IPS DF 6.9 (cell line): ENCODE measurements at places on chromosomes 5 and 9.

GRCh38 chr9:99726758-99727157 is 94.9 kb upstream of the NR4A3 start:
- no peak for DNase-seq
- H3K36me3 ChIP-seq, result no peaks in the 10 kb centered on the region
- H3K4me3 ChIP-seq, result no peak overlapping the region
- H3K27me3 ChIP-seq, result no peaks in the 10 kb centered on the region
- H3K4me1 ChIP-seq, result peaks cover 4% of the 10 kb centered on the region; the same call in 1 of the 2 replicates
- H3K27ac ChIP-seq, result no peak overlapping the region

- H3K36me3 ChIP-seq, result no peaks in the 10 kb centered on the region
- no peak for DNase-seq
- H3K4me1 ChIP-seq, result no peaks in the 10 kb centered on the region
Measured at GRCh38 chr9:30972654-30973053, 1411.8 kb upstream of the ACO1 start.

DNA sequence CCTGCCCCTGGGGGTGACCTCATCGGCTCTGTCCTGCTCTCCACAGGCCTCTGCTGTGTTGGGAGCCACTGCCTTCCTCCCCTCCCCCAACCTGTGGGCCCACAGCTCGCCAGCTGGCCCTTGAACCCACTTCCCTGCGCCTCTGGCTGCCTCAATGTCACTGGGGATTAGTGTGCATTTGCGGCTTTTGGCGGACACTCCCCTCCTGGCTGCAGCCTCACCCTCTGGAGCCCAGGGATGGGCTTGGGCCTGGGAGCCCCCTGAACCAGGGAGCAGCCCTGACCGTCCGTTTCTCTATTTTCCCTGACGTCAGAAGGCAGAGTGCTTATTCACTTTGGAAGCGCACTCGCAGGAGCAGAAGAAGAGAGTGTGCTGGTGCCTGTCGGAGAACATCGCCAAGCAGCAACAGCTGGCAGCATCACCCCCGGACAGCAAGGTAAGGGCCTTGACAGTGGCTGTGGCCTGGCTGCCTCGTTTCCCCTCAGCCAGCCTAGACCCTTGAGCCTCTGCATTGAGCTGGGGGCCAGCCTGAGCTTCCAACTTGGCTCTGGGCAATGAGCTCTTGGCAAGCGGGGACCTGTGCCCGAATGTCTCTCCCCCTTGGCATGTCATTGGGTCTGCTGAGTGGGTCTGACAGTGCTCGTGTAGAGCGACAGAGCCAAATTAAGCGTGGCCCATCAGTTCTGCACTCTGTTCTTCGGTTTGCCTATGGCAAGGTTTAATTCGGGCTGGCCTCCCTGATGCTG is 73.1 kb downstream of the RGS3 start:
- H3K27ac ChIP-seq, result no peak overlapping the region
- H3K4me3 ChIP-seq, result no peak overlapping the region
- DNase-seq, result no peak
- peaks cover 2% of the 10 kb centered on the region; the same call in 1 of the 2 replicates for H3K4me1 ChIP-seq
- no peaks in the 10 kb centered on the region for H3K36me3 ChIP-seq

DNA sequence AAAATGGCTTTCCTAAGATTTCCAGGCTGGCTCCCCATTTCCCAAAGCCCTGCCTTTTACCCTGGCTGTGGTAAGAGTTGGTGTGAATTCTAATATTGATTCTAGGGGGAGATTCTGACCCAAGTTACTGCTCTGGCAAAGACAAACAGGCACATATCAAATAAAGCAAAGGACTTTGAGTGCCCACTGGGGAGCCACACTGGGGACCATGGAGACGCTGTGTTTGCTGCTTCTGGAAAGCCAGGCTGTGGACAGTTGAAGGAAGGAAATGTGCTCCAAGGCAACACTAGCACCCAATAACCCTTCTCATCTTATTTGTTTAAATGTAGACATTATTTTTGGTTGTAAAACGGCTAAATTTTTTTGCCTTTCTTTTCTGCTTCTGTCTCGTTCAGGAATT is 78.7 kb downstream of the SNCAIP start:
- H3K27ac ChIP-seq, result no peak overlapping the region
- no peaks in the 10 kb centered on the region for H3K36me3 ChIP-seq
- no peaks in the 10 kb centered on the region for H3K27me3 ChIP-seq

GRCh38 chr9:37969130-37969529 is 65.2 kb upstream of the SLC25A51 start:
- peaks cover 2% of the 10 kb centered on the region; the same call in 1 of the 2 replicates for H3K36me3 ChIP-seq
- no peak overlapping the region for H3K4me3 ChIP-seq
- DNase-seq, result no peak
- H3K27ac ChIP-seq, result no peak overlapping the region

GRCh38 chr9:23663536-23663935 is 162.5 kb downstream of the ELAVL2 start:
- H3K27me3 ChIP-seq, result no peaks in the 10 kb centered on the region
- no peak overlapping the region for H3K27ac ChIP-seq
- no peak overlapping the region for H3K4me3 ChIP-seq
- H3K36me3 ChIP-seq, result peaks cover 2% of the 10 kb centered on the region; the same call in 1 of the 2 replicates
- no peak for DNase-seq

GRCh38 chr9:24608599-24608998 is 62.9 kb upstream of the IZUMO3 start:
- no peak overlapping the region for H3K27ac ChIP-seq
- no peak overlapping the region for H3K4me3 ChIP-seq
- H3K36me3 ChIP-seq, result no peaks in the 10 kb centered on the region
- H3K4me1 ChIP-seq, result no peaks in the 10 kb centered on the region

- no peaks in the 10 kb centered on the region for H3K36me3 ChIP-seq
- no peaks in the 10 kb centered on the region for H3K27me3 ChIP-seq
- no peaks in the 10 kb centered on the region; the same call in 1 of the 2 replicates for H3K4me1 ChIP-seq
- DNase-seq, result no peak
- no peak overlapping the region for H3K4me3 ChIP-seq
- H3K27ac ChIP-seq, result no peak overlapping the region
Measured at GRCh38 chr9:132849185-132849706, 28.8 kb downstream of the AK8 start.

GRCh38 chr5:152717393-152717792 is 312.3 kb upstream of the NMUR2 start:
- no peak overlapping the region for H3K27ac ChIP-seq
- no peaks in the 10 kb centered on the region for H3K4me1 ChIP-seq
- no peak overlapping the region for H3K4me3 ChIP-seq
- H3K36me3 ChIP-seq, result no peaks in the 10 kb centered on the region
- no peak for DNase-seq

GRCh38 chr9:122059955-122060324 is 33.2 kb downstream of the TTLL11 start:
- DNase-seq, result no peak
- H3K4me1 ChIP-seq, result no peaks in the 10 kb centered on the region
- H3K36me3 ChIP-seq, result no peaks in the 10 kb centered on the region
- no peaks in the 10 kb centered on the region for H3K27me3 ChIP-seq
- no peak overlapping the region for H3K4me3 ChIP-seq
- H3K27ac ChIP-seq, result no peak overlapping the region

- no peaks in the 10 kb centered on the region for H3K36me3 ChIP-seq
- H3K27ac ChIP-seq, result no peak overlapping the region
- H3K4me3 ChIP-seq, result no peak overlapping the region
- no peaks in the 10 kb centered on the region for H3K4me1 ChIP-seq
Measured at GRCh38 chr9:135069558-135070197, 17.8 kb upstream of the OLFM1 start.

DNA sequence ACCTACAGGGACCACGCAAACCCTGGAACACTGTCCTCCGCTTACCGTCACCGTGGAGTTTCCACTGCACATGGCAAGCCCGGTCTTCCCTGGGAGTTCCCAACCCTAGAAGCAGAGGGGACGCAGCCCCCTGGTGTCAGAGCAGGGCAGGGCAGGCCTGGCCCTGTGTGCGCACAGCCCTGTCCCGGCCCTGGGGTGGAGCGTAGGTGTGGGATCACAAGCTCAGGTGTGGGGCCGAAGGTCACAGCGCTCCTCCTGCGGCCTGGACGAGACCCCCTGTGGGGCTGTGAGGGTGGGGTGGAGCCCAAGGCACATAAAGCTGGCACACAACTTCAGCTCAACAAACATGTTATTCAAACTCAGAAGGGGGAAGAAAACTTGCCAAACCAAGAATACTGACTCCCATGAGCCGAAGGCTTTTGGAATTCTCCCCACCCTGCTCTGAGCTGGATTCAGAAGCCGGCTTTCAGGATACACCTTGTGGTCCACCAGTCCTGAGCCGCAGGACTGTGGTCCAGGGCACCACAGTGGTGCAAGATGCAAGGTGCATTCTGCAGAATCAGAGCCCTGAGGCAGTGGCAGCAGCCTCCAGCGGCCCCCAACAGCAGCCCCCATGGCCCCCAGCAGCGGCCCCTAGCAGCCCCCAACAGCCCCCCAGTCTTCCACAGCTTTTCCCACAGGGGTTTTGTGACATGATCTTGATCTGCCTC is 11.8 kb upstream of the EXOC3 start:
- H3K36me3 ChIP-seq, result no peaks in the 10 kb centered on the region
- H3K27me3 ChIP-seq, result no peaks in the 10 kb centered on the region
- H3K4me3 ChIP-seq, result no peak overlapping the region
- no peak for DNase-seq
- no peaks in the 10 kb centered on the region for H3K4me1 ChIP-seq
- H3K27ac ChIP-seq, result no peak overlapping the region

DNA sequence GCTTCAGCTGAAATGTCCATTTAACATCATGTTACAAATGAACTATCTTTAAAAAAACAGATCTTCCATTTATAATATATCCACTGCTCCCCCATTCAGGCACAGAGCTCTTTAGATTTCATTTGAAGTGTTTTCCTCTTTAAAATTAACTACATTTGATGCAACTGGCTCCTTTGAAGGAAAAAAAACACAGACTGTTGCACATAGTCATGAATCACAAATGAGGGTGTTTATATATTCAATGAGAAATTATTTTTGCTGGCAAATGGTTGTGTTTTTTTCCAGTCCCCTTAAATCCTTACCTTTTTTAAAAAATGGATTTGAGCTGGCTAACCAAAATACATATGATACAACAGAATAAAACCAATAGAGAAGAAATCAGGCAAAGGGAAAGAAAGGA is 240.4 kb downstream of the FBXL7 start:
- no peak for DNase-seq
- H3K4me1 ChIP-seq, result no peaks in the 10 kb centered on the region
- no peak overlapping the region for H3K27ac ChIP-seq
- no peaks in the 10 kb centered on the region for H3K27me3 ChIP-seq

- H3K36me3 ChIP-seq, result no peaks in the 10 kb centered on the region
- no peaks in the 10 kb centered on the region for H3K27me3 ChIP-seq
- H3K4me3 ChIP-seq, result no peak overlapping the region
- DNase-seq, result no peak
- H3K4me1 ChIP-seq, result peaks cover 27% of the 10 kb centered on the region
- H3K27ac ChIP-seq, result peak overlapping the region; percentile 42
Measured at GRCh38 chr9:89678396-89679015, 73.7 kb downstream of the GADD45G start.

DNA sequence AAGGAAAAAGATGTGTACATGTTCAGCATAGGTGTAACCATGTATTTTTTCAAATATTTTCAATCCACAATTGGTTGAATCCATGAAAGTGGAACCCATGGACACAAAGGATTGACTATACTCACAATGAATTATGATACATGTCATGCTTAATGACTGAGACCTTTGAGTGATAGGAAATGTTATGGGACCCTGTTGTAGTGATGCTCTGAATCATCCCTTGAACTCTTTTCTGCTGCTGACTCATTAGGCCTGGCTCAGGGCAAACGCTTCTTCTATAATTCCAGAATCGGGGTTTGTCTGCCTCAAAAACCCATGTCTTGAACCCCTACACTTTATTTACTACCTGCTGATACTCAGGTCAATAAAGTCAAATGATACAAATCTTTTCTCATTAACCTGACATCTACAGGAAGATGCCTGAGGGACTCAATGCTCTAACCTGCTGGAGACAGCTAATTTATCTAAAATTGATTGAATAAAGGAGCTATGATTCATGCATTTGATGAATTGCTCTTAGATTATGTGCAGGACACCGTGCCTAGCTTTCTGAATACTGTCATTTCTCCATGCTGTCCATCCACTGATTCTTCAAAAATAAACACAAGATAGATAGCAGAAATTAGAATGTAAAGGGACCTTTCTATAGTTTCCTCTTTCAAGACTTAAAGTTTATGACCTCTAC is 260.1 kb downstream of the PRELID2 start:
- no peak overlapping the region for H3K27ac ChIP-seq
- no peak for DNase-seq
- no peak overlapping the region for H3K4me3 ChIP-seq
- no peaks in the 10 kb centered on the region for H3K36me3 ChIP-seq
- no peaks in the 10 kb centered on the region for H3K4me1 ChIP-seq

GRCh38 chr9:133584559-133585476 is 24.4 kb downstream of the FAM163B start:
- no peaks in the 10 kb centered on the region for H3K36me3 ChIP-seq
- no peak overlapping the region for H3K27ac ChIP-seq
- H3K4me1 ChIP-seq, result peaks cover 11% of the 10 kb centered on the region
- DNase-seq, result no peak
- no peak overlapping the region for H3K4me3 ChIP-seq

DNA sequence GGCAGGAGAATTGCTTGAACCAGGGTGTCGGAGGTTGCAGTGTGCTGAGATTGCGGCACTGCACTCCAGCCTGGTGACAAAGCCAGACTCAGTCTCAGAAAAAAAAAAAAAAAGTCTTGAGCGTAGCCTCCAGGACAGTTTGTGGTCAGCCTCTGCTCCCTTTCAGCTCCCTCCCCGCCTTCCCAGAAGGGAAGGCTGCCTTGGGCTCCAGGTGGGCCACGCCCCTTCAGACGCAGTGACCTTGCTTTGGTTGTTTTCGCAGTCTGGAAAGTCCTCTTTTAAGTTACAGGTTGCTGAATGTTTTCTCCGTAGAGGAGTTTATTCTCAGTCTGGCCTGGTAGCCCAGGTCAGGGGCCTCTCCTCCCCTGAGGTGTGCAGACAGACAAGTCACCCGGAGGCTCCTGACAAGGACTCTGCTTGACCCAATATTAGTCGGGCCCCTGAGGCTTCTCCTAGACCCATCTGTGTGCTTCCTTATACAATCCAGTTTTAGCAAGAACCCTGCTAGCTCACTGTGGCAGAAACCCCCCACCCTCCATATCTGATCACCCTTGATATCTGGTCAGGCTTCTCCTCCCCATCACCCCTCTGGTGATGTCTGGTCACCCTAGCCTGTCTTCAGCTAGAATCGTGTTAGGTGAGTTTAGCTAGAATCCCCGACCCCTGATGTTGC is 31.6 kb upstream of the N4BP3 start:
- H3K4me1 ChIP-seq, result no peaks in the 10 kb centered on the region
- H3K27me3 ChIP-seq, result no peaks in the 10 kb centered on the region
- H3K4me3 ChIP-seq, result no peak overlapping the region
- no peak for DNase-seq
